ENCODE measurements at places on chromosomes 12 and 14.

DNA sequence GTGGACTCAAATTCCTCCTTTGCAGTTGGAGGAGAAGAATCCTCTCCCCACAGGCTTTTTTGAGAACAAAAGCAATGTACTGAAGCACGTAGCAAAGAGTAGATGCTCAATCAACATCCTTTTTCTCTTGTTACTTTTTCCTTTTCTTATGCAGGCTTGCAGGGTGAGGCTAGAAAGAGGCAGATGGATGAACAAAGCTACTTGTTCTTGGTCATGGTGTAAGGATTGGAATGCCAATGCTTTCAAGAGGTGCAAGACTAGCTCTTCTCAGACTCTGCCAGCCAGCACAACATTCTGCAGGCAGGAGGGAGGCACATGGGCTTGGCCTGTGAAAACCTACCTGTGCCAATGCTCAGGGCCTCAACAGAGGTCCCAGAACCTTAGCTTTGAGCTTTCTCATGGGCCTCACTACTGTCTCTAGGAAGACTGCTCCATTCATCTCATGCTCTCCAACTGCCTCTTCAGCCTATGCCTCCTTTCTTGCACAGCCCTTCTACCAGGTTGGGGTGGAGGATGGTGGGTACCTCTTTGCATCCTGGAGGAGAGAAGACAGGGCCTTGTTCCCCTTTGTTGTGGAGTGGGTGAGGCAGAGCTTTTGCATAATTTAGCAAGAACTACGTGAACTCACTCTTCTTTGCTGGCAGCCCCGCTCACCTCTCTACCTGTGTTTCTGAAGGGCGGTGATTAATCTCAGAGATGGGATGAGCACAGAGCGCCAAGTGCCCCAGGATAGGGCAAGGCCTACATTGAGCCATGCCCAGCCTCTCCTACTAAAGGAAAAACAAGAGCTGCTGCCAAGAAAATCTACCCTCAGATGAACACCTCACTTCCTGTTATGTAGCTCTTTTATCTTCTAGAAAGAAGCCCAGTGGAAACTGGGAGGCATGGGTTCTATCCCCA, 1119.7 kb downstream of the VRK1 start:
- no peaks in the 10 kb centered on the region for H3K4me1 ChIP-seq
- H3K4me3 ChIP-seq = no peak overlapping the region
- no peaks in the 10 kb centered on the region for H3K27me3 ChIP-seq
- H3K36me3 ChIP-seq = no peaks in the 10 kb centered on the region
- no peak for DNase-seq

DNA sequence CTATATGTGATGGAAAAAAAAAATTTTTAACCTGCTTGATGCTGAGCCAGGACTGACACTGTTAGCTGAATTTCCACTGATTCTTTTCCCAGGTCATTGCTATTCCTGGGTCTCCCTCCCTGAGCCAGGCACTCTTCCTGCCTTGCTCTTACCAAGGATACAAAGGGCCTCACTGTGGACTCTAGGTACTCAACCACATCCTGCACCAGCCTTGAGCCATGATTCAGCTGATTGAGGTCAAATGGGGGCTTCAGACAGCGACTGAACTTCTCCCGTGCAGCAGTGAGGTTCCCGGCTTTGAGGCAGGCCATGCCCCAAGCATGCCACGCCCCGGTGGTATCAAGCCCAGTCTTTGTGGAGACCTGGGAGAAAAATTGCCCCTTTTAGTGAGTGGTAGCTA, 54.3 kb downstream of the ZFYVE26 start:
- H3K27ac ChIP-seq = no peak overlapping the region
- no peak for DNase-seq
- H3K36me3 ChIP-seq = peaks cover 3% of the 10 kb centered on the region
- H3K27me3 ChIP-seq = no peaks in the 10 kb centered on the region

DNA sequence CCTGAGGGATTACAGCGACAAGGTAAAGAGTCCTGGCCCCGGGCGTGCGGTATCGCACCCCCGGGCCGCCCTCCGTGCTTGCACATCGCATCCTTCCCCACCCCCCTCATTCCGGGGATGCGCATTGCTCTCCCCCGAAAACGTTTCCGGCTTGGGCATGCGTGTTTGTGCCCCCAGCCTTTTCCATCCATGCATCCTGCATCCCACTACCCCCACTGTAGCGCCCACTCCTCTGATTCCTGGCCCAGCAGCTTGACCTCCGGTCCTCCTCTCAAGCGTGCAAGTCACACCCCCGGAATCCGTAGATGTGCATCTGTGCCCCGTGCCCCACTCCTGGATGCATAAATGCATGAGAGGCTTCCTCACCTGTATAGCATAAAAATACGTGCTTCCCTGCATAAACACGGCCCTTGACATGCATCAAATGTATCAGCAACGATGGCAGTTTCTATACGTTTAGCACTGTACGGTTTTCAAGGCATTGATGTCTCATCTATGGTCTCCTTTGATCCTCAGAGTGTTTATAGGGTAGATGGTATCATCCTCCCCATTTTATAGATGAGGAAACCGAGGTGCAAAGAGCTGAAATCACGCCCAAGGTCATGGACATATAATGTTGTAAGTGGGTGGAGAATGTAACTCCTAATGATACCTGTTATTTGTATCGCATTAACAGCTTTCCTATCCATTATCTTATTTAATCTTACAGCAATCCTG, 484 bp downstream of the RIC8B start:
- H3K27me3 ChIP-seq = no peaks in the 10 kb centered on the region
- H3K4me1 ChIP-seq = peaks cover 5% of the 10 kb centered on the region
- DNase-seq = no peak
- H3K36me3 ChIP-seq = no peaks in the 10 kb centered on the region
- H3K4me3 ChIP-seq = peak overlapping the region; percentile 90

- H3K4me3 ChIP-seq = no peak overlapping the region
- H3K27ac ChIP-seq = no peak overlapping the region
- H3K27me3 ChIP-seq = no peaks in the 10 kb centered on the region
- no peak for DNase-seq
These were observed 23.7 kb downstream of the VTI1B start for GRCh38 chr14:67650694-67651093.

DNA sequence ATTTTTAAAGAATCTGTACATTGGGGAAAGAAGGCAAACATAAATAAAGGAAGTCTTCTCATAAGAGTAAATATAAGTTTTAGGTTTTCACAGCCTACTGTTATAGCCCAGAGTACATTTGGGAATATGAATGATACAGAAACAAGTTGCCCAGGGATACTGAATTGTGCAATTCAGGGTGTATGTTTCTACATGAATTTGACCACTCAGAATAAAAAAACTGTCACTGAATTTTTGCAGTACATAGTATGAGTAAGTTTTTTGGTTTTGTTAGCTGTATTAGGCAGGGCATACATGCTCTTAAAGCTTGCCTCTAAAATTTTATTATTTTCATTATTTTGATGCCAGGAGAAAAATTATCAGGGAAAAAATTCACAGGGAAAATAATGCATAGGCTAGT, 6.6 kb upstream of the PCNX4 start:
- no peaks in the 10 kb centered on the region for H3K27me3 ChIP-seq
- no peak overlapping the region for H3K4me3 ChIP-seq
- no peak overlapping the region for H3K27ac ChIP-seq
- H3K4me1 ChIP-seq = no peaks in the 10 kb centered on the region
- H3K36me3 ChIP-seq = no peaks in the 10 kb centered on the region

DNA sequence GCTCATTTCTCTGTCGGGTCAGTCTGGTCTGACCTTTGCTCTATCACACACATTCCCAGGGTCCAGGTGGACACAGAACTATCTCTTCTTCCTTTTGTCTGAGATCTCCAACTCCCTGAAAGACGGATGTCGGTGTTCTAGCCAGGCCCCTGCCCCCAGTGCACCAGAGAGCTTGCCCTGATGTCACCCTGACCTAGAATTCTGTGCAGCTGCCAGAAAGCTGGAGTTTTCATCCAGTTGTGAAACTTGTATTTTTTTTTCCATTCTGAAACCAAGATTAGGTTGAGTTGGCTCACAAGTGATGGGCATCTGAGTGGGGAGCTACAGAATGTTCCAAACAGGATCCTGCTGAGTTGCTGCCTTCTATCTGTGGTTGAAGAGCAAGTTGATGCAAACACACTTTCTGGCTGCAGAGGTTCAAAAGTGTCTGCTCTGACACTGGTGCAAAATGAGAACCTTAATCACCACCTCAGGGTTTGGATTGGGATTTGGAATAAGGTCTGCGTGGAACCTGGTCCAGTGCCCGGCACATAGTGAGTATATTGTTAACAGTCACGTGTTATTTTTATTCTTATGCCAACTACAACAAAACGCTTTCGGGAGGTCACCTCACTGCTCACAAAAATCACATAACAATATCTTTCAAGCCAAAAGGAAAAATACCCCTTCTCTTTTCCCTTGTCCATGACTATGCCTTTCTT, 211.5 kb downstream of the SLC15A4 start:
- no peak overlapping the region for H3K27ac ChIP-seq
- no peaks in the 10 kb centered on the region for H3K4me1 ChIP-seq
- DNase-seq = no peak
- H3K4me3 ChIP-seq = no peak overlapping the region
- H3K27me3 ChIP-seq = no peaks in the 10 kb centered on the region

DNA sequence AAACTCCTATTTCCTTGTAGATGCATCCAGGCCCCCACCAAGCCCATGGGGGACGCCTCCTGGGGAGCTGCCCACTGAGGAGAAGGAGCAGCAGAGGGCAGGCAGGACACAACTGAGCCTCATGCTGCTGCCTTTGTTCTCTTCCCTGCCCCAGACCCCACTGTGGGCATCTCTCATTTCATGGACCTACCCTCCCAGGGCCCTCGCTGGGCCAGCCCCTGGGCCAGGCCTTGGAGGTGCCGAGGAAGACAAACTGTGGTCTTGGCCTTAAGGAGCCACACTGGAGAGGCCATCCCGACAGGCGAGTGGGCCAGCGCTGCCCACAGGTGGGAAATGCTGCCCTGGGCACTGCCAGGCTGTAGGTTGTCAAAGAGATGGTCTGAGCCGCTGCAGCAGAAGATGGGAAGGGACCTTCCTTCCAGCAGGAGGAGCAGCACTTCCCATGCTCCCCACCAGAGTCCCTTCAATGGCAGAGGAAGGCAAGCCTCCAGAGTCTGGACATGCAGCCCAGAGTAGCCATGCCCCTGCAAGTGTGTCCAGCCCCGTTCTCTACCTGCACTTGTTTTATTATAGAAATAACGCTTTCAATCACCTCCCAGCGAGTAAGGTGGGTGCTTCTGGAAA, 147.4 kb downstream of the BCL11B start:
- no peaks in the 10 kb centered on the region for H3K36me3 ChIP-seq
- no peak overlapping the region for H3K4me3 ChIP-seq
- no peaks in the 10 kb centered on the region for H3K4me1 ChIP-seq
- no peak overlapping the region for H3K27ac ChIP-seq
- no peak for DNase-seq
- no peaks in the 10 kb centered on the region for H3K27me3 ChIP-seq

- no peaks in the 10 kb centered on the region for H3K27me3 ChIP-seq
- no peaks in the 10 kb centered on the region for H3K36me3 ChIP-seq
- H3K4me3 ChIP-seq = no peak overlapping the region
- H3K27ac ChIP-seq = no peak overlapping the region
- DNase-seq = no peak
These were observed 12.8 kb upstream of the FGF23 start for GRCh38 chr12:4392223-4392742.

DNA sequence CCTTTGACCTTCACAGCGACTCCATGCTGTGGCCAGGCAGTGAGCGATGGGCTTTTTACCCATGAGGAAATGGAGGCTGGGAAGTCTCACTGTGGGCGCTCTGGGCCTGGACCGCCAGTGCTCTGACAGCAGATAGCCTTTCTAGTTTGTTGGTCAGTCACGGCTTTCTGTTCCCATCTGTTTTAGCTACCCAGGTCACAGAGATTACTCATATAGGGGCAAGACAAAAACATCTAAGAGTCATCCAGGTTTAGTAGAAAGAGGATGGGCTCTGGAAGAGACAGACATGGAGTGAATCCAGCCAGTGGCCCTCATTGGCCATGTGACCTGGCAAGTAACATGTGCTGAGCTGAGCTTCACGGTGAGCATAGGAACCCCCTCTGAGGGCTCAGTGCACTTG, 68.6 kb downstream of the MARK3 start:
- H3K4me1 ChIP-seq = no peaks in the 10 kb centered on the region
- no peaks in the 10 kb centered on the region for H3K27me3 ChIP-seq
- DNase-seq = no peak
- H3K27ac ChIP-seq = no peak overlapping the region
- H3K4me3 ChIP-seq = no peak overlapping the region
- H3K36me3 ChIP-seq = no peaks in the 10 kb centered on the region

DNA sequence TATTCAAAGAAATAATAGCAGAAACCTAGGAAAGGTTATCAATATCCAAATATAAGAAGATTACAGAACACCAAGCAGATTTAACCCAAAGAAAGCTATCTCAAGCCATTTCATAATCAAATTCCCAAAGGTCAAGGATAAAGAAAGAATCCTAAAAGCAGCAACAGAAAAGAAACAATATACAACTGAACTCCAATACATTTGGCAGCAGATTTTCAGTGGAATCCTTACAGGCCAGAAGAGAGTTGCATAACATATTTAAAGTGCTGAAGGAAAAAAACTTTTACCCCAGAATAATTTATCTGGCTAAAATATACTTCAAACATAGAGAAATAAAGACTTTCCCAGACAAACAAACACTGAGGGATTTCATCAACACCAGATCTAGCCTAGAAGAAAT, 54.3 kb downstream of the DENND5B start:
- H3K36me3 ChIP-seq = peaks cover 6% of the 10 kb centered on the region
- DNase-seq = no peak
- H3K27me3 ChIP-seq = no peaks in the 10 kb centered on the region
- no peak overlapping the region for H3K4me3 ChIP-seq
- H3K27ac ChIP-seq = no peak overlapping the region

- no peaks in the 10 kb centered on the region for H3K4me1 ChIP-seq
- H3K36me3 ChIP-seq = no peaks in the 10 kb centered on the region
- DNase-seq = no peak
- H3K4me3 ChIP-seq = no peak overlapping the region
These were observed 99.1 kb downstream of the SYT1 start for GRCh38 chr12:78963439-78964227.
